Brain pericyte (primary cell): ENCODE measurements at places on chromosomes 6 and 20.

DNA sequence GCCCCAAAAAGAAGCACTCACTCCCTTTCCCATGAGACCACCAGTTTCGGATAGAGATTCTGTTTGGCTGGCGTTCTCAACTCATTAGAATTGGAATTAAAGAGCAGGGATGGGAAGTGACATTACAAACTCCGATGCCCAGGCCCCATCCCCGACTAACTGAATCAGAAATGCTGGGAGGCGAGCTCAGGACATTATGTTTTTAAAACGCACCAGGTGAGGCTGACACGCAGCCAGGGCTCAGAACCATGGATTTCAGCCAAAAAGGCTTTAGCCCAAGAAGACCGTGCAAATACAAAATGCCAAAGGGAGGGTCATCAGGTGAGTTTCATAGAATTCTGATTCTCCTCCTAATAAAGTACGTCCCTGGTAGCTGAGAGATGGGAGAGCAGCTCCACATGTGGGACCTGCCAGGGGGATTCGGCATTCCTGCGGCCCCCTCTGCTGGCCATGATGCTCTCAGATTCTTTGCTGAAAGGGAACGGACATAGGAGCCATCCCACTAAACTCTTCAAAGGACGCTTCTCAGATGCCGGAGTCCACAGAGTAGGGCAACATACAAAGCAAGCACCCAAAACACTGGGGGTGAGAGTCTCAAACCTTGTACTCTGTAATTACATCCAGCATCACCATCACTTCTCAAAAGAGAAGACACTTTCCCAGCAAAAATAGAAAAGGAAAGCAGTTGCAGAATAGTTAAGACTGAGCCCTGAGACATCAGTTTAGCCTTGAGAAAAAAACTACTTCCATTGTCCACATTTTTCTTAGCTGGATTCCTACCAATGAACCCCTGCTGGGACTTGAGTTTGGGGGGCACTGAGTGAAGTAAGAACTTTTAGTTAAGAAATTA is 205.2 kb downstream of the BMP7 start:
- DNase-seq, result no peak

GRCh38 chr20:23122796-23123655 is 36.9 kb upstream of the CD93 start:
- no peak for DNase-seq

DNA sequence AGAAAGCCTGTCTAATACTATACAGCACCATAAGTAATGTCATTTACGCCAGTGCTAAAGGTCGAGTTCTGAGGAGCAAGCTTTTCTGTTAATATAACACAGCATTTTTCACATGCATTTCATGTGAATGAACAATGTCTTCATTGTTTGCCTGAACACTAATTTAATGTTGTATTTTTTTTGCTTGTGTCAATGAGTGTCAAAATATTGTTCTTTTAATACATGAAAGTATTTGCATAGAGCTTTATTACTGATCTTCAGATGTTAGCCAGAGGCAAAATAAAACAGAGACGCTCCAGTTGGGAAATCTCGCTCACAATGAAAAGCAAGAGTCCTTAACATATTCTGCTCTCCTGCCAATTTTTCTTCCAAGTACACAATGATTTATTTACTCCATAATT is 151.8 kb downstream of the FOXC1 start:
- DNase-seq, result no peak

DNA sequence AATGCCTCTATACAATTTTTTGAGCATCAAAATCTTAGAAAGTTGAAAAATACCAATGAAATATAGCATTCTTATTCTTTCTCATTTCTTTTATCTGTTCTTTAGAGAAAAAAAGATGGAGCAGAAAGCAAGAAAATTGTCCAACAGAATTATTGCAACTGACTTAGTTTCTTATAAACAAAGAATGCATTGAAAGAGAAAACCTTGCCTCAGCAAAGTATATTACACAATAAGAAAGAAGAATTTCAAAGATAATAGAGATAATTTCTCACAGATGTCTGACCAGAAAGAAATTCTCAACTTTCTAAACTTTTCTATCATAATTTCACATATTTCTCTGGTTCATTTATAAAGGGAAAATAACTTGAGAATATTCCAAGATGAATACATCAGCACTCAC is 47.0 kb upstream of the PRND start:
- DNase-seq, result no peak

DNA sequence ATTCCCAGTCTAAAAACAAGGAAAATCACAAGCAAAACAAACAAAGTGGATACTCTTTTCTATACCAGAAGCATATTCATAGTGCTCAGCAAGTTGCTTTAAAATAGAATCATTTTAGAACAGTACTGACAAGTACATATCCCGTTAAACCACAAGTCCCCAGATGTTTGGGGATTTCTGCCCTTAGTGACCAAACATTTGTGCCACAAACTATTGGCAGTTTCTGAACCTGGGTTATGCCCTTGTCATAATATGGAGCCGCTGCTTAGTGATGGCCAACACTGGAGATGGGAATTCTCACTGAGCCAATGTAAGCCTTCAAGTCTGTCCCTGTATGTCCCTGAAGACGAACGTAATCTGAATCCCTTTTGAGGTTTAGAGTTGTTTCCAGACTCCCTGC is 436.7 kb upstream of the JAG1 start:
- DNase-seq, result no peak

DNA sequence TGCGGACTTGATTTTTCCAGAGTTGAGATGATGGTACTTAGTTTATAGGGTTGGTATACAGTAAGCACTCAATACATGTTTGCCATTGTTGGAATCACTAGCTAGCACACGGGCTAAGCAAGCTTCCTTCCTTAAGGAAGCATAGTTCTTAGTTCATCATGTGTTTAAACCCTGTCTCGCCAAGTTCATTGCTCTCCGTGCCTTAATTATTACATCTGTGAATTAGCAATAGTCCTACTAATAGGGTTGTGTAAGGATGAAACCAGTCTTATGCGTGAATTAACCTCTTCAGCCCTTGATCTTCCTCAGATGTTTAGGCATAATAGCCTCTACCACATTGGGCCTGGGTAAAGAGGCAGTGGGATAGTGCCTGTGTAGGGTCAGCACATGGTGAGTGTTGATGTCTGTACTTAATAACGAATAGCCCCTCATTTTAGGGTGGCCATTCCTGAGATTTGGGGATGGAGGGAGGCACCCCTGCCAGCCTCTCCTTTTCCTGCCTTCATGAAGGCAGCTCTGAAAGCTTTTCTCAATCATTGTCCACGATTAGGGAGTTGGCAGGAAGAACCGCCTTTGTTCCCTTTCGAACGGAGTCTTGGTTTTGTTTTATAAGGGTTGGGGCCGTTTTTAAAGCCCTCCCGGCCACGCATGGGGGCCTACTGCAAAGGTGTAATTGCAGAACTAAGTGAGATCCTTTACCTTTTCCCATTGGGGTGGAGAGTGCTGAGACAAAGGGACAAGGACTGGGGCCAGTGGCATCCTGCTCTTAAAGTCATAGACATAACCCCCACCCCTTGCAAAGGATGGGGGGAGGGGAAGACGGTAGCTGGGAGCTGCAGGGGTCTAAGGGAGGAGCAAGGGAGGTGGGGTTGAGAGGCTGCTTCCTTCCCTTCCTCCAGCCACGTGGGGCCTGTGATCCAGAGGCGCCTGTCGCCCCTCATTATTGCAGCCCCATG is 2.1 kb downstream of the DNMT3B start:
- no peak for DNase-seq

DNA sequence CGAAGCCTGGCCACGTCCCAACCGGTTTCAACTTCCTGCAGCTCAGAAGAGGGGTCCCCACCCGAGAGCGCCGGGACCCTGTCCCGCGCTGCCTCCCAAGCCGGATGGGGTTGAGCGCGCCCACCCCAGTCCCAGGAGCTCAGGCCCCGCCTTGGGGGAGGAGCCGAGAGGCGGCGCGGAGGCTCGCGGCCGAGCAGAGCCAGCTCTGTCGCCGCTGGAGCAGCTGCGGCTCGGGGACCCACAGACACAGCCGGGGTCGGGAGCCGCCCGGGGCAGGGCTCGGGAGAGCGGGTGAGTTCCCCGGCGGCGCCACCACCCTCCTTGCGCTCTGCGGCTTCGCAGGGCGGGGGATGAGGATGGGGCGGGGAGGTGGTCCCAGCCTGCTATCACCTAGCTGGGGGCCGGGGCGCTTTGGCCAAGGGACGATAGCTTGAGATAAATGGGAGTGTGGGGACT is at the start of gene PPP1R16B:
TSS of gene PPP1R16B (plus strand) at position 196 of the 456 bp plus-strand sequence. CDS start 30,229 bp downstream, outside the sequence.
- no peak for DNase-seq

DNA sequence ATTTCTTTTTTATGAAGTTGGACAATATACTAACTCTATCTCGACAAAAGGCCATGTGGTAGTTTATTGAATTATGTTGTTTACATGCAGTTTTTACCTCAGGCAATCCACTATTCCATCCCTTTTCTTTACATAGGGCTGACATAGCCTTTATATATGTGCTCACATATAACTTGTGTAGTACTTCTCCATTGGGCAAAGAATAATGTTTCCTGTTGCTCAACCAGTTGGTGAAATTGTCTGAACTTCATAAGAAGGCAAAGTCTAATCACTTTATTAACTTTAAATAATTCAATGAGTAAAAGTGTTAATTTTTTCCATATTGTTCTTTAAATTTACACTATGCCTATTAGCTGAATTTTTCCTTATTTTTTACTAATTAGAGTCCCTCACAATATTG is 1272.1 kb downstream of the EPHA7 start:
- DNase-seq, result no peak
